ENCODE measurements at places on chromosomes 1 and 21.

GRCh38 chr1:168947041-168947440, 159.4 kb upstream of the ATP1B1 start:
- no peak for DNase-seq

GRCh38 chr1:19009882-19010321, 53.4 kb upstream of the IFFO2 start:
- DNase-seq: no peak

DNA sequence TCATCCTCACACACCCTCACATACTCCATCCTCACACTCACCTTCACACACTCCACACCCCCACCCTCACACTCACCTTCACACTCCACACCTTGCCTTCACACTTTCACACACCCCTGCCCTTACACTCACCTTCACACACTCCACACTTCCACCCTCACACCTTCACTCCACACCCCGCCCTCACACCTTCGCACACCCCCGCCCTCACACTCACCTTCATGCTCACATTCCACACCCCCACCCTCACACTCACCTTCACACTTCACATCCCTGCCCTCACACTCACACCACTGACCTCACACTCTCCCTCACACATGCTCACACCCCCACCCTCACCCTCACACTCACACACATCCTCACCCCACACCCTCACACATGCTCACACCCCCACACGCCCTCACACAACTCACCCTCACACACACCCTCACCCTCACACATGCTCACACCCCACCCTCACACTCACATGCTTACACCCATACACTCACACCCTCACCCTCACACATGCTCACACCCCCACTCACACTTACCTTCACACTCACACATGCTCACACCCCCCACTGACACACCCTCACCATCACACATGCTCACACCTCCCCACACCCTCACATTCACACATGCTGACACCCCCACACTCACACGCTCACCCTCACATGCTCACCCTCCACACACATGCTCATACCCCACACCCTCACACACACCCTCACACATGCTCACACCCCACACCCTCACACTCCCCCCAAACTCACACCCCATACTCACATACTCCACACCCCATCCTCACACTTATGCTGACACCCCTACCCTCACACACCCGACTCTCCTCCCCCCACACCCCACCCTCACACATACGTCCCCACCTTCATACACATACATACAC, 44.5 kb upstream of the EDN2 start:
- no peak for DNase-seq

DNA sequence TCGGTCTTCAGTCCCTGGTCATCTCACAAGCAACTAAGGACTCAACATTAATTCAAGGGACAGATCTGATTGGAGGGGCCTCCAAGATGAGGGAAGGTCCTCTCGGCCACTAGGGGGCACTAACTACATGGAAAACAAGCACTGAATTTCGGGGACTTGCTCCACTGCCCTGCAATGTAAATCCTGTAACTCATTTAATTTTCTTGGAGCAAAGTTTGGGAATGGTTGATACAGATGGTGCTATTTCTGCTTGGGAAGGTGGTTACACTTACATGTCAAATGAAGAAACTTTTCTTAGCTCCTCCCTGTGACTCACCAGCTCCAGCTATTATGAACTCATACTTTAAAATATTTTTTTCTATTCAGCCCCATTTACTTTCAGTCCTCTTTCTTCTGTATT, 97.4 kb upstream of the KCNJ15 start:
- peak; percentile 2 for DNase-seq

DNA sequence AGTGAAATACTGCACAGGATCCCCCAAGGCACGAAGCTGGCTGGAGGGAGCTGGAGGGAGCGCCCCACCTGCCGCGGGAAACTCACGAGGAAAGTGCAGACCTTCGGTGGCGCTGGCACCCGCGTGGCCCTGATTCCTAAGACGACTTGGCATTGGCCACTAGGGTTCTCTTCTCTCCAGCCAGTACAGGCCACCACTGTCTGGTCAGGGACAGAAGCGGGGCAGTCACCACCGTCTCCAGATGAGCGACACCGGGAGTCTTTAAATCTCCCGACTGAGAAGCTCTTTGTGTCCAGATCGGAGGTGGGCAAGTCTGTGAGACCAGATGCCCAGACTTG, 19.2 kb upstream of the CHIA start:
- no peak for DNase-seq

- DNase-seq: no peak
Measured at GRCh38 chr1:12620488-12620865, 2.5 kb upstream of the DHRS3 start.

DNA sequence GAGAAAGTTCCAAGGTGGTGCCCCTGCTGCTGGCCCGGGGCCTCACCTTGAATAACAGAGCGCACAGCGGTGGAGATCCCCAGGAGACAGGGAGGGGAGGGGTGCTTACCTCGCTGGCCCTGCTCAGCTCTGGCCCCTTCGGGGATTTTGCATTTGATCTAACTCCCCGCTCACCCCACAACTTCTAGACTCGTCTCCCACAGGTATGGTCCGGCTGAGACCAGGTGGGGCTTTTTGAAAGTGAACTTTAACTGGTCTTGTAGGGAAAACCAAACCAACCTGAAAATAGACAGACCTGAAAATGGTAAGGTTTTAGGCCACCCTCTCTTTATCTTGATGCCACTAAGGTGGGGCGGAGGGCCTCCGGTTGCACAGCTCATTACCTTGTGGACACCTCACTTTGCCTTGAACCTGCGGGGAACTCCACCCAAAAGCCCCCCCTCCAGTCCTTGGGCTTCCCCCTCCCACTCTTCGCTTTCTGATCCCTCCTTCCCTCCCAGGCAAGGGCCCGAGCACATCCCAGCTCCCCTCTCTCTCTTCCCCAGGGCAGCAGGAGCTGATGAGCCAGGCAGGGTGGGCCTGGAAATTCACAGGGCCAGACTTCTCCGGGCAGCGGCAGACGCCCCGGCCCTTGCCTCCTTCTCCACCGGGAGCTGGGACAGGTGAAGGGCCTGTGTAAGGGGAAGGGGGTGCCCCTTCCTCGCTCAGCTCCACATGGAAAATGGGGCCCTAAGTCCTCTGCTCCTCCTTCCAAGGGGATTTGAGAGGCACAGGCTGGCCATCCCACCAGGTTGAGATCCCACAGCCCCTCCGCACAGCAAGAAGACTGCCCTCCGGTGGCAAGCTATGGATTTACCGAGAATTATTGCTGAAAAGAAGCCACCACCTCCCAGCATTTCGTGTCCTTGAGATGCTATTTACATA, 16.1 kb downstream of the TNFRSF8 start:
- no peak for DNase-seq

GRCh38 chr1:46581681-46582455, 22.2 kb downstream of the MKNK1 start:
- no peak for DNase-seq

DNA sequence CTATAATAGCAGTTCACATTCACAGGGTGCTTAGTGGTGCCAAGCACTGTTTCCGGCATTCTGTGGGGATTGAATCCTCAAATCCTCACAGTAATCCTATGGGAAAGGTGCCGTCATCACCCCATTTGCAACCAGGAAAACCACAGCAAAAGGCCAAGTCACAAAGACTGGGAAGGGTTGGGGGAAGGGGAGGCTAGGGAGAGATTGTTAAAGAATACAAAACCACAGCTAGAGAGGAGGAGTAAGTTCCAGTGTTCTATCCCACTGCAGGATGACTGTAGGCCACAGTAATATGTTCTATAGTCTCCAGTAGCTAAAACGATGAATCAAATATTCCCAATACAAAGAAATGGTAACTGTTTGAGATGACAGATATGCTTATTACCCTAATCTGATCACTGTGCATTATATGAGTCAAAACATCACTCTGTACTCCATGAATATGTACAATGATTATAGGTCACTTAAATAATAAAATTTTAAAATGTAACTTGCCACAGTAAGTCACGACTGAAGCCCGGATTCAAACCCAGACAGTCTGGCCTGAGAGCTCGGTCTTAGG, 256.8 kb downstream of the TOMM20 start:
- no peak for DNase-seq

- no peak for DNase-seq
Measured at GRCh38 chr1:23210963-23211362, 6.3 kb downstream of the HTR1D start.

GRCh38 chr1:240906477-240906876, 294.5 kb upstream of the GREM2 start:
- no peak for DNase-seq

DNA sequence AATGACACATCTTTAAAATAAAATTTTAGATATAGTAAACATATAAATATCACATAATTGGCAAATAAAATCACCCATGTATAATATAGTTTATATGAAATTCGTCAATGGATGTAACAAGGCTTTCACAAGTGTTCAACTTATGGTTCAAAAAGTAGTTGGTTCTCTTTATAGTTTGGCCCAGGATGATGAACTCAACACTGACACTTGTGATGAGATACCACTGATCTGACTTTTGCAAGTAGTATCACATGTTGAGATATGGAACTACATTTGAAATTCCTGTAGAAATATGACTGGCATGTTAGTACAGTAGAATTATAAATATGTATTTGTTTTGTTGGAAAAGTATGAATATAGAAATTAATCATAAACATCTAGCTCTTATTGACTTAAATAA, 1.8 kb downstream of the TNNI3K start:
- no peak for DNase-seq

DNA sequence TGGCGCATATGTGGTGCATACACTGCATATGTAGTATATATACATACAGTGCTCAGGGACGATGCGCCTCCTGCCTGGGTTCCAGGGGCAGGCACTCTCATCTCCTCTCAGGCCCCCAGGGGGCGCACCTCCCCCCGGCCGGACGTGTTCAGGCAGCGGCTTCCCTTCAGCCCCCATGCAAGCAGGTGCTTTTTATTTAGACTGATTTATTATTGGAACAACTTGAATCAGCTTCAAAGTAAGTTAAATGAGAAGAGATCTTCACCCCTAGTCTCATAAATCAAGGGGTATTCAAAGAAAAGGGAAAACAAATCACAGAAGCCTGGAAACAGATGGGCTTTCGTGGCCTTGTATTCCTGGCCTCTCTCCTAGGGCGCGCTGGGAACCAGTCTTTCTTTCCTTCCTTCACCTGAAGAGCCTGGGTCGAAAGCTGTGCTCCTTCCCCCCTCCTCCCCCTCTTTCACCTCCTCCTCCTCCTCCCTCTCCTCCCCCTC, 64.6 kb downstream of the UBIAD1 start:
- DNase-seq: peak; percentile 62

Data from activated CD4-positive, alpha-beta T cell treated with anti-CD3 and anti-CD28 coated beads, Interleukin-2, amount 50 U/mL, for 24 hours (primary cell).